ENCODE measurements at places on chromosomes 12 and 14.

DNA sequence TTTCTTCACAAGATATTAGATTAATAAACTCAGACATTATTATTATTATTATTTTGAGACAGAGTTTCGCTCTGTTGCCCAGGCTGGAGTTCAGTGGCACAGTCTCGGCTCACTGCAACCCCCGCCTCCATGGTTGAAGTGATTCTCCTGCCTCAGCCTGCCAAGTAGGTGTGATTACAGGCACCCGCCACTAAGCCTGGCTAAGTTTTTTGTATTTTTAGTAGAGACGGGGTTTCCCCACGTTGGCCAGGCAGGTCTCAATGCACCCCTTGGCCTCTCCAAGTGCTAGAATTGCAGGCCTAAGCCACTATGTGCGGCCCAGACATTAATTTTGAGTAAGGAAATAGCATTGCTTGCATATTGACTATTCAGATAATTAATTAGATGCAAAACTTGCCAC is 554.9 kb upstream of the LRFN5 start:
- DNase-seq, result no peak

- no peak for DNase-seq
These were observed 48.0 kb upstream of the LHX5 start for GRCh38 chr12:113519464-113520307.

GRCh38 chr14:94880876-94881275 is 111.0 kb upstream of the GSC start:
- no peak for DNase-seq

GRCh38 chr14:92973261-92973797 is 50.4 kb downstream of the CHGA start:
- peak; percentile 31 for DNase-seq

- DNase-seq, result no peak
These were observed 40.5 kb downstream of the ESR2 start for GRCh38 chr14:64253672-64254071.

GRCh38 chr14:56709201-56709600 is 101.1 kb downstream of the OTX2 start:
- no peak for DNase-seq

DNA sequence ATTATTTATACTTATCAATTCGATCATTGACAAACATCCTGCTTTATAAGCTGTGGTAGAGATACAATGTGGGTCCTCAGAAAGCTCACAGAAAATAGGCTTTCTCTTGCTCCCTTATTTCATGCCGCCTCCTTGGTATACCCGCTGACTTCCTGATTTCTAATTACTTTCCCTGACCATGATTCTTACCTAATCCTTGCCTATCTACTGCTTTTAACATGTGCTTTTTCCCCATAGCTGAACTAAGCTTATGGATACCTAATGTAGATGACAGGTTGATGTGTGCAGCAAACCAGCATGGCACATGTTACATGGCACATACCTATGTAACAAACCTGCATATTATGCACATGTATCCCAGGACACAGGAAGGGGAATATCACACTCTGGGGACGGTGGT is 65.1 kb downstream of the ITPR2 start:
- DNase-seq, result no peak

- no peak for DNase-seq
These were observed at the start of gene RILPL1 for GRCh38 chr12:123533672-123534643. Gene RILPL1, minus strand, starts transcription at chr12:123533719. Its CDS starts 237 bp downstream, at chr12:123533482.

GRCh38 chr14:91015435-91015834 is 45.0 kb downstream of the RPS6KA5 start:
- DNase-seq, result no peak

DNA sequence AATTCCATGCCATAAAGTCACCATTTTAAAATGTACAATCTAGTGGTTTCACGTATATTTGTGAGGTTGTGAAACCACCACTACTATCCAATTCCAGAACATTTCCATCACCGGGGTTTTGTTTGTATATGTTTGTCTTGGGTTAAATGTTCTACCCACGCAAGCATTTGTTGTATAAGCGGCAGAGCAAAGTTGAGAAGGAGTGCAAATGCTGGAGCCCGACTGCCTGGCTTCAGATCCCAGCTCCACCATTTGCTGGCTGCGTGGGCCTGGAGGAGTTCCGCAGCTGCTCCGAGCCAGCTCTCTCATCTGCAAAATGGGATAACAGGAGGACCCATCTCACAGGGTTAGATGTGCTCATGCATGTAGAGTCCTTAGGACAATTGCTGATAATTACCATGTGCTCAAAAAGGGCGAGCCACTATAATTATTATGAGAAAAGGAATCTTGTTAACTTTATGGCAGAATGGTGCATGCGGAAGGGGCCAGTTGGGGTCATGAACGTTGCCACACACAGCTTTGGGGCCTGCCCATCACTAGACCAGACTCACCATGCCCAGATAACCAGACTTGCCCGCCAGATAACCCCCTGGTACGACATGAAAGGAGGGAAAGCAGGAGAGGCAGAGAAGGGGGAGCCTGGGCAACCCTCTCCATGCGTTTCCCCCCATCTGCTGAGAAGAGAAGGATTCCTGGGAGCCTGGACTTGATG is 6.4 kb downstream of the ACTN1 start:
- no peak for DNase-seq

- DNase-seq, result no peak
These were observed 797.4 kb downstream of the C12orf50 start for GRCh38 chr12:87231818-87232217.

DNA sequence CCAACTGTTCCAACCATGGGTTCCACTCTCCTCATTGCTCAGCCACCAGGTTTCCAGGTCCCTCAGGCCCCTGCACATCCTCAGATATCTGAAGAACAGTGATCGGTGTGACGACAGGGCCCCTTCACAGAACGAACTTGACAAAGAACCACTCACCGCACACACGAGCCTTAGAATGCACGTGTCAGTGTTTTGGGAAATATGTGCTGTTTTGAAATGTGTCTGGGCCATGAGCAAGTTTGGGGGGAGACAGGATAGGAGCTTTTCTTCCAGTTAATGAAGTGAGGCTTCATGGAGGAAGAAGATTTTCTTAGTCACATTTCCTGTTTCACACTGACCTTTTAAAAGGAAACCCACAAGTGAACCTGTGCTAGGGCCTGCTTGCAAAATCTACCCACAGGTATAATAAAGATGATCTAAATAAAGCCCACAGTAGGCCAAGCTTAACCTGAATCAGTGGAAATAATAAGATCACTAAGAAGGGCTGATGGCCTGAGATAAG is 58.6 kb downstream of the ZFP36L1 start:
- DNase-seq, result no peak

- no peak for DNase-seq
These were observed 1.1 kb downstream of the ETV6 start for GRCh38 chr12:11650286-11651281.

GRCh38 chr12:82708061-82708879 is 21.6 kb downstream of the TMTC2 start:
- no peak for DNase-seq

GRCh38 chr12:57629897-57630471 is 3.0 kb downstream of the B4GALNT1 start:
- DNase-seq, result no peak

DNA sequence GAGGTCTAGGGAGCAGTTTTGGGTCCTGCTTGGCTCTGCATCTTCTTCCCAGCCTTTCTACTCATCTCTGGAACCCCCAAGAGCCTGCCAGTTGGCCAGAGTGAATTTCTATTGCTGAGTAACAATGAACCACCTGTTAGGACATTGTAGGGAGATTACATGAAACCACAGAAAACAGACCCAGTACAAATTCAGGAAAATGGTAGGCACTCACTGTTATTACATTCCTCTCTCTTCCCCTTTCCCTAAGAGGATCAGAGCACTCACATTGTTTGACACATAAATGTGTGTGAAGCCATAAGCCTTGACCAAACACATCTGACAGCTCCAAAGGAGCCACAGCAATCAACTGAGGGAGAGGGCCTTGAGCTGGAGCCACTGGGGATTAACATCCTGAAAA is 216.1 kb downstream of the TMEM132D start:
- DNase-seq, result no peak

- no peak for DNase-seq
These were observed 43.3 kb downstream of the EFCAB11 start for GRCh38 chr14:89911010-89911919.

GRCh38 chr12:98939926-98940325 is 294.8 kb downstream of the APAF1 start:
- DNase-seq, result no peak

- DNase-seq, result no peak
These were observed 589.2 kb downstream of the SLC16A7 start for GRCh38 chr12:60185060-60185459.

GRCh38 chr12:97941686-97942354 is 479.2 kb downstream of the RMST start:
- DNase-seq, result no peak

GRCh38 chr12:9883175-9883574 is 1.9 kb downstream of the KLRF2 start:
- no peak for DNase-seq

- DNase-seq, result no peak
These were observed 19.1 kb upstream of the ALX1 start for GRCh38 chr12:85260896-85261295.

DNA sequence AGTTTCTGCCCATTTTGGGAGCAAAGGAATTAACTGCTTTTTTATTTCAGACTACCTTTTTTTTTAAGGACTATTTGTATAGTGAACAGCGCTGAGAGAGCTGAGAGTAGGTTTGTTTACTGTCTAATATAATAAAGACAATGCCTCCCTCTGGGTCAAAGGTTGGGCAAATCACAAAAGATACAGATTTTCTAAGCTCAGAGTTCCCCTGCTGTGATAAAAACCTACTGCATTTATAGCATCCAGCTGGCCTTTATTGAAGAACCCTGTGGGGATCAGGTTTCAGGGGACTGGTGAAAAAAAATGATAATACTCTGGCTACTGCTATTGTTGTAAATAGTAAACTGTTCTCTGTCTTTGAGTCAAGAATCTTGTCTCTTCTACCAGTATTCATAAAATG is 28.7 kb downstream of the CCDC59 start:
- no peak for DNase-seq

- no peak for DNase-seq
These were observed 1170.7 kb downstream of the BCL11B start for GRCh38 chr14:98101323-98101722.

DNA sequence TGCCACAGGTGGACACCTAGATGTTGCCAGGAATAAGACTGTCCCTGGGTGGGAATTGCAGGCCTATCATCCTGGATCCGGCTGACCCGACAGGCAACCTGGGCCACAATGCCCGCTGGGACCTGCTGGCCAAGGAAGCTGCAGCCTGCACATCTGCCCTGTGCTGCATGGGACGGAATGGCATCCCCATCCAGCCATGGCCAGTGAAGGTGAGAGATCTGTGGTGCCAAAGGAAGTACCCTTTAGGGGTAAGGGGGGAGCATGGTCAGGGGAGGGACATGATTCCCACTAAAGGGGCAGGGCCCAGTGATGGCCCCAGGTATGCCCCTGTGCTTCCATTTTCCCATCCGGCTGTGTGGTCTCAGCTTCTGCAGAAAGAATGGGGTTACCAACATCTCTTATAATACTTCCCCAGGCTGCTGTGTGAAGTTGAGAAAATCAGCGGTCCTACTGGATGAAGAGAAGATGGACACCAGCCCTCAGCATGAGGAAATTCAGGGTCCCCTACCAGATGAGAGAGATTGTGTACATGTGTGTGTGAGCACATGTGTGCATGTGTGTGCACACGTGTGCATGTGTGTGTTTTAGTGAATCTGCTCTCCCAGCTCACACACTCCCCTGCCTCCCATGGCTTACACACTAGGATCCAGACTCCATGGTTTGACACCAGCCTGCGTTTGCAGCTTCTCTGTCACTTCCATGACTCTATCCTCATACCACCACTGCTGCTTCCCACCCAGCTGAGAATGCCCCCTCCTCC is 8.6 kb upstream of the OAS2 start:
- DNase-seq, result no peak

DNA sequence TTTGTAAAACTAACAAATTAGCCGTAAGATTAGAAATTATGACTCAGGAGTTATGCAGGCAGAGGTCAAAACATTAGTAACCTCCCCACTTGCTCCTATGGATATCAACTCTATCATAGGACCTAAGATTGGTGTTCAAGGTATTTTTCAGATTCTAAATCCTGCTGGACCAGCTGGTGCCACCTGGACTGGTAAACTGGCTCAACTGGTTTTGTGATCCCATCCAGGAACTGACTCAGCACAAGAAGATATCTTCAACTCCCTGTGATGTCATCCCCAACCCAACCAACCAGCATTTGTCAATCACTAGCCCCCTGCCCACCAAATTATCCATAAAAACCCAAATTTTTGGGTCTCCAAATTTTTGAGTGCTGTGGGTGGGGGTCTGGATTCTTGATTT is 98.1 kb upstream of the OR4E1 start:
- DNase-seq, result no peak

DNA sequence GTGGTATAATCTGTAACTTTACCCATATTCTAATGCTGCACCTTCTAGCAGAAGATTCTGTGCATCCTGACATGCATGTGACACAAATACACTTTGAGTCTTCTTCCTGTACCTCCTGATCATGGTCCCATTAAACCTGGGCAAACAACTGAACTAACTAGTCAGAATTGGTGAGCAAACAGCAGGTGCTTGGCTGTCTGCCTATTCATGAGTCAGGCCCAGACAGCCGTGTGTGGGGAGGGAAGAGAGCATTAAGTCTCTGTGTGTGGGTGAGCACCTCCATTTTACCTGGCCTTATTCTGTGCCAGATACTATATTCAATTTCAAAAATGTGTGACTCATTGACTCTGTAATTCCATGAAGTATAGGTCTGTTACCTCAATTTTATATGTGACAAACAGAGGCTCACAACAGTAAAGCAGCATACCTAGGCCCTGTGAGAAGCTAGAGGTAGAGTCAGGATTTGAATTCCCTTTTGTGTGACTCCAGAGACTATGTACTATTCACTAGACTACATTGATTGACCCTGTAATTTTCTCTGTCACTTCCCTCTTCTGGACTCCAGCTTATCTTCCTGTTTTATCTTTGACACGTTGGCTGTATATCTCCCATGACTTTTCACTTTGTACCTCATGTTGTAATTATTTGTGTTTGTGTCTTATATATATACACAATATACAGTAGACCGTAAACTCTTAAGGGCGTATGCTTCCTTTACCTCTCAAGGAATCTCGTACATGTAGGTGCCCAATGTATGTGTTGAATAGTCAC is 32.2 kb downstream of the SUSD6 start:
- DNase-seq, result no peak
